ENCODE measurements at places on chromosomes 1 and 21. TPM values are rescaled to one million over a fixed set of nuclear protein-coding genes. Genes with fewer than 3 reads are reported as not detected.

Gene SUSD4
- total RNA-seq: 0.14 TPM

Gene ORC1
- 0.28 TPM for total RNA-seq

Gene FMO5
- 0.71 TPM for total RNA-seq

Gene RAP1GAP
- 0.18 TPM for total RNA-seq

Gene HTR1D
- total RNA-seq: not detected

Gene RGS8
- not detected for total RNA-seq

Gene NCAM2
- 1.8 TPM for total RNA-seq

Gene RGS1
- total RNA-seq: not detected

Gene DIO1
- not detected for total RNA-seq

Gene CDC42SE1
- 42.8 TPM for total RNA-seq

Gene SLC5A9
- not detected for total RNA-seq

Gene CDC73
- total RNA-seq: 12.8 TPM
